ENCODE measurements at places on chromosomes 12 and 14. TPM values are rescaled to one million over a fixed set of nuclear protein-coding genes. Genes with fewer than 3 reads are reported as not detected.

- DNase-seq, result no peak
These were observed 16.6 kb upstream of the KLRF1 start for GRCh38 chr12:9810671-9811070.

Gene RIC8B
- 9.1 TPM for total RNA-seq

Gene POTEM
- total RNA-seq, result not detected

- DNase-seq, result no peak
These were observed 125.3 kb upstream of the PRMT8 start for GRCh38 chr12:3365463-3366411.

Gene PPP1R13B
- 8.5 TPM for total RNA-seq

GRCh38 chr12:116465856-116466255 is 93.3 kb upstream of the MAP1LC3B2 start:
- DNase-seq, result no peak

Gene SLC2A13
- total RNA-seq, result 4.9 TPM

GRCh38 chr14:92863286-92864080 is 59.5 kb upstream of the CHGA start:
- no peak for DNase-seq

Gene RHOJ
- not detected for total RNA-seq

Gene DDN
- total RNA-seq, result 1.3 TPM

Gene PTHLH
- total RNA-seq, result not detected

DNA sequence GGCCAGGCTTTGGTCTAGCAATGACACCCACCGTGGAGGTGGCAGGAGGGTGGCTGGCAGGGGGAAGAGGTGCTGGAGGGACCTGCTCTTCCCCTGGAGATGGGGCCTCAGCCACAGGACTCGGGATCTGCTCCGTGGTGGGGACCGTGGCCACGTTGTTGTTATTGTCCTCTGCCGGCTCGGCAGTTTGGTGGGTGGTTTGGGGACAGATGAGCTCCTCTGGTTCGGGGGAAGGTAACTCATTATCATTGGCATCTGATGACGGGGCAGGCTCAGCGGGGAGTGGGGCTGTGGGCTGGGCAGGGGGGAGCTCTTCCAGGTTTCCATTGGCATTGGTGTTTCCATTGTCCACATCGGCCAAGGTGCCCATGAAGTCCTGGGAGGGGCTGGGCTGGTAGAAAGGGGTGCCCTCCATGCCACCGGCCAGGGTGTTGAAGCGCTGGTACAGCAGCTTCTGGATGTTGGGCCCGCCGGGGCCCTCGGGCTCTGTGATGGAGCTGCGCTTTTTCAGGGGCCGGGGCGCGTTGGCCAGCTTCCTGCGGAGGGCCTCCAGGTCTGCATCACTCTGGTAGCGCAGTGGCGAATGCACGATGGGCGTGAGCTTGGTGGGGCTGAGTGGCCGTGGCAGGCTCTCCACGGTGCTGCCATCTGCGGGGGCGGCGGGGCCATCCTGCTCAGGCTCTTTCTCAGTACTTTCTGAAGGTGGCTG is 24.3 kb downstream of the ZFYVE21 start:
- DNase-seq, result no peak

- no peak for DNase-seq
These were observed 42.9 kb downstream of the HRK start for GRCh38 chr12:116838365-116838764.

Gene MYO1H
- total RNA-seq, result not detected

Gene TBK1
- 18.1 TPM for total RNA-seq

- peak; percentile 54 for DNase-seq
These were observed at the start of gene CD4 for GRCh38 chr12:6788972-6789924. Gene CD4 (plus strand): TSS chr12:6789528. CDS start chr12:6800139, 10,611 bp downstream.

Gene TSPAN9
- 0.24 TPM for total RNA-seq

Gene PTPRB
- not detected for total RNA-seq

- no peak for DNase-seq
These were observed 510 bp downstream of the EIF2S1 start for GRCh38 chr14:67360470-67361206.

- no peak for DNase-seq
These were observed 2.2 kb downstream of the GABARAPL1 start for GRCh38 chr12:10214895-10215267.

Gene TMTC1
- total RNA-seq, result not detected

Gene CCND2
- 749 TPM for total RNA-seq

DNA sequence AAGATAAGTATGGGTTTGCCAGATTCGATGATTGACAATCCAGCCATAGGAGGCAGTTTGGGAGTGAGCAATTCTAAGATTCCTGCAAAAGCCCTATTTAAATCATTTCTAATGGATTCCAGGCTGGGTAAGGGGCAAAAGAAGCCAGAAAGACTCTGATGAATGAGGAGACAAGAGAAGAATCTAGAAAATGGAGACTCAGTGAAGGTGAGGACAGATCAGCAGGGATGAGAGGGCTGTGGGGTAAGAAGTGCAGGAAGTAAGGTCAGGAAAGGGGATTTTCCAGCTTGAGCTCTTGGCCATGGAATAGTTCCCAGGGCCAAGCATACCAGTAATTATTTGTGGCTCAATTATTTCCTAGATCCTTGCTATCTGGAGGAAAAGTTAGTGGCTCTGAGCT is 87.3 kb downstream of the TMX1 start:
- no peak for DNase-seq

GRCh38 chr12:110689281-110690126 is 589 bp upstream of the HVCN1 start:
- peak; percentile 64 for DNase-seq

DNA sequence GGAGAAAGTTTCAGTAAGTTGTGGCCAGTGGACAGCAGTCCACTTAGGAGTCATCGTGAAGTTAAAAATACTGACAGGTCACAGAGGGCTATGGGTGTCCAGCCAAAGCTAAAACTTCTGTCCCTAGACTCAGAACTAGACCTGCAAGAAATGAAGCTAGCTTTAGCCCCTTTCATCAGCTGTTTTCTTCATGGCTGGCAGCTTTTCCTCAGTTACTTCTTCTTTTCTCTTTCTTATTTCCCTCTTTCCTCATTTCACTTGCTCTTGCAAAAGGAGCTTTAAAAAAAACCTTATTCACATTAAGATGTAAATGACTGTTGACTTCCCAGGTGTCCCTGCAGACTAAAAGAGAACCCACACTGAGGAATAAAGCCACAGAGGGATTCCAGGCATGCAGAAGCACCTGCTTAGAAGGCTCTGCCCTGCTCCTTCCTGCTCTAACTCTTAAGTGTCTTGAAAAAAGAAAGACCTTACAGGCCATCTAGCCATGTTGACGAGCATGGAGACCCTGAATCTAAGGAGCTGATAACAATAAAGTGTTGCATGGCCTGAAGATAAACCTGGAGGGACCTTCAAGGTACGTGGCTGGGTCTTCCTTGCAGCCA is 69.7 kb upstream of the CCND2 start:
- DNase-seq, result no peak

- DNase-seq, result peak; percentile 1
These were observed 136.1 kb downstream of the FGD4 start for GRCh38 chr12:32535288-32535999.

DNA sequence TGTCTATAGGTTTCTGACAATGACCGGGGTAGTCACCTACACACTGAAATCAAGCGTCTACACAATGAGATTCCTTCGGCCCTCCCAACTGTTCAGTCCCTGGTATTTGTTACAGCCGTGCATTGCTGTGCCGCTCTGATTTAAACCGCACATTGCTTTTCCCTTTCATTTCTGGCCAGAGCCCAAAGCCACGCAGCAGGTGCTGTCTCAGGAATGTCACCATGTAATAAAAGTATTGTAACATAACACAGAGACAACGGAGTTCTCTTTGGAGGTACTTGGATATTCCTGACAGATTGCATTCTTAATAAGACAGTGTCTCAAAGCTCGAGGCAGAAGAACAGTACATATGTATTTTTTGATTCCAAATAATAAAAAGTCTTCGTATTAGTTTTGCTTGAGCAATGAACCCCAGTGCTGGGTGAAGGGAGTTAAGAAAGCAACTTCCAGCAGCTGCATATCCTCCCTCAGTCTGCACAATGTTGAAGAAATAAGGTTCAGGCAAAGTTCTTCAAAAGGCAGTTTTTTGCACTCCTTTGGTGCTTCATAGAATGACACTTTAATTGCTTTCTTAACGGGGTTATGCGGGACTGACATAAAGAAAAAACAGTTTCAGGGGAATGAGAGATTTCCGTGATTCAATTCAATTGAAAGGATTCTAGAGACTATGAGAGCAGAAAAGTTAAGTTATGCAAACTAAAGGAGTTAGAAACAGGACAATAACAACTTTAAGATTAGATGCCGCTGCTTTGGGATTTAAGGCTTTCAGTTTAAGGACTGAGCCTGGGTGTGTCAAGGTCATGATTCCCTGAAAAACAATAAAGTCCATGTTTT is 288.7 kb upstream of the FLRT2 start:
- no peak for DNase-seq

Gene GLIPR1L2
- not detected for total RNA-seq

DNA sequence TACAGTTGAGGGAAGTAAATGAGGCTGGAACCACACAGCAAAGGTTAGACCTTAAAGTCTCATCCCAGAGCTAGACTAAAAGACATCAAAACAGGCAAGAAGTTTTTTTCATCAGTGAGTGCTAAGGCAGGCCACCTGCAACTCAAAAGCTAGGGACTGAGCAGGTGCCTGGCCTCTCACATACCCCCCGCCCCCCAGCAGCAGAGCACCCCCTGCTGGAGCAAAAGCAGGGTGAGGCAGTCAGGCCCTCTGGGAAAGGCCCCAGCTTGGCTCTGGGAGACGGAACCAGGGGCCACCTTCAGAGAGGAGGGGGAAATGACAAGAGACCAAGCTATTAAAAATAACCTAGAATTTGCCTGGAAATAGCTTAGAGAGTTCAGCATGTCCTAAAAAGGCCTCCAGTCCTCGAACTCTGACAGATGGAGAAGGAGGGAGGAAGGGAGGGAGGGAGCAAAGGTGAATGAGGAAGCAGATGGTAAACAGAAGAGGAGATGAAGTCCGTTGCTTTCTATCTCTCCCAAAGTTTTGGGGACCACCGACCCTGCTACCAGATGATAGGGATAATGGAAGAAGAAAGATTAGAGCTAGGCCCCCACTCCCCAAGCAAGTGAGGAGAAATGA is 1.8 kb downstream of the ITGA7 start:
- no peak for DNase-seq

- DNase-seq, result no peak
These were observed 1.0 kb upstream of the KDM2B start for GRCh38 chr12:121581686-121582429.

DNA sequence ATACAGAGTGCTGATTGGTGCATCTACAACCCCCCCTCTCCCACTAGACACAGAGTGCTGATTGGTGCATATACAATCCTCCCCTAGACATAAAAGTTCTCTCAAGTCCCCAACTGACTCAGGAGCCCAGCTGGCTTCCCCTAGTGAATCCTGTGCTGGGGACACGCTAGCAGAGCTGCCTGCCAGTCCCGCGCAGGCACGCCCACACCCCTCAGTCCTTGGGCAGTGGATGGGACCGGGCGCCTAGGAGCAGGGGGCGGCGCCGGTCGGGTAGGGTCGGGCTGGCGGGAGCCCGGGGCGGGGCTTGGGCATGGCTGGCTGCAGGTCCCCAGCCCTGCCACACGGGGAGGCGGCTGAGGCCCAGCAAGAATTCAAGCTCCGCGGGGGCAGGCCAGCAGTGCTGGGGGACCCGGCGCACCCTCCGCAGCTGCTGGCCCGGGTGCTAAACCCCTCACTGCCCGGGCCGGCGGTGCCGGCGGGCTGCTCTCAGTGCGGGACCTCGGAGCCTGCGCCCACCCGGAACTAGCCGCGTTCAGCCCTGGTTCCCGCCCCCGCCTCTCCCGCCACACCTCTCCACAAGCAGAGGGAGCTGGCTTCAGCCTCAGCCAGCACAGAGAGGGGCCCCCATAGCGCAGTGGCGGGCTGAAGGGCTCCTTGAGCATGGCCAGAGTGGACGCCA is 64.3 kb upstream of the DDHD1 start:
- peak; percentile 89 for DNase-seq

Gene ACOT2
- 13.2 TPM for total RNA-seq

Gene CLEC7A
- total RNA-seq, result not detected

- DNase-seq, result no peak
These were observed 2.5 kb upstream of the ATP2B1 start for GRCh38 chr12:89710873-89711750.

GRCh38 chr14:78491048-78491447 is 320.9 kb downstream of the NRXN3 start:
- DNase-seq, result no peak

DNA sequence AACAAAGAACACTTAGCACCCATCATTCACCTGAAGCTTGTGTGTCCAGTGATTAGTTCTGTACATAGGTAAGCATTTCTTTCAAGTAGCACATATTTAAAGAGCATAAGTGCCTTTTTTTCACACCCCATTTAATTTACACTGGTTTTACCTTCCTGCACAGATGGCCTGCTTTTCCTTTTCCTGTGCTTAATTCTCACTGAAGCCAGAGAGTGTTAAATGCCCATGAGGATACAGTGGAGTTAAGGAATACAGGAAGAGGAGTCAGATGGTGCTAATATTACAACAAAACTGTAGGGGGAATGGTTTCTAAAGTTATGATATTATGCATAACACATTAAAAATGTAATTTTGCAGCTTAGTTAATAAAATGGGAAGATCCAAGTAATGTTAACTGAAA is 31.0 kb upstream of the SLC38A1 start:
- DNase-seq, result no peak

Gene COCH
- 6.4 TPM for total RNA-seq

GRCh38 chr12:84727961-84728360 is 184.6 kb downstream of the SLC6A15 start:
- no peak for DNase-seq

DNA sequence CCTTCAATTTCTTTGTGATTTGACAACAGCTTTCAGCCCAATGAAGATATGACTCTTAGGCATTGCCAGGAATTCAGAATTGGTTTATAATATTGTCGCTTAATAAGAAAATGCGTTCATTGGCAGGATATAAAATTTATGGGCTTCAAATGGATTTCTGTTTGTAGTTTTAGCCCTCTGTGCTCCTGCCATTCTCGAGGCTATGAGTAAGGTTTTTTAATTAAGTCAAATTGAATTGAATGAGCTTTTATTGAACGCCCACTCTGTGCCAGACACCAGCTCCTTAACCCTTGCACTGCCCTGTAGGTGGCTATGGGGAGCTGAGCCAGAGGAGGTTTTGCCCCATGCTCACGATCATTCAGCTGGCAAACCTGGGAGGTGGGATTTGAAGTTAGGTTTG is 115.1 kb downstream of the SLC25A47 start:
- DNase-seq, result no peak

Gene BEGAIN
- 5.9 TPM for total RNA-seq

All from activated naive CD8-positive, alpha-beta T cell treated with anti-CD3 and anti-CD28 coated beads for 36 hours (primary cell).